Vagina (tissue), 2 donors: ENCODE measurements at places on chromosomes 5 and 9.
A peak's percentile ranks its signal among the peaks of the same experiment; 100 is the strongest.

- H3K27ac ChIP-seq: peak overlapping the region; percentile 98
- no peaks in the 10 kb centered on the region for H3K36me3 ChIP-seq
- no peaks in the 10 kb centered on the region for H3K27me3 ChIP-seq
- peak; percentile 95 for DNase-seq
- peaks cover 45% of the 10 kb centered on the region for H3K4me1 ChIP-seq
These were observed 746 bp downstream of the CAST start for GRCh38 chr5:96662725-96663518.

DNA sequence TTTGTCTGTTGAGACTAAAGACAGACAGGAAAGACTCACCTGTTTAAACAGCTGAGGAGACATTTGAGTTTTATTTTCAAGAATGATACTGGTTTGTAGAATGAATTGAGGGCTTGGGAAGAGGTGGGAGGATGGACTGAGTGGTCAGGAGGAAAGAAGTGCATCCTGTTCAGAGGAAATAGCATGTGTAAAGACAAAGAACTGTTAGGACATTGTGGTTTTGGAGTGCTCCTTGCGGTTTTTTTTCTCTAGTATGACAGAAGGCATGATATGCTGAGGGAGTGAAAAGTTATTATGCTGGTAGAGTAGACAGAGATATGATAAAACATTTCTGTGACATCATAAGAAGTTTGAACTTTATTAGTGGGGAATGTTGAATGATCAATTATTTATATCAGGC, 270.7 kb upstream of the ELAVL2 start:
- H3K27ac ChIP-seq: no peak overlapping the region
- H3K27me3 ChIP-seq: no peaks in the 10 kb centered on the region
- no peak overlapping the region for H3K4me3 ChIP-seq
- no peak for DNase-seq
- H3K36me3 ChIP-seq: no peaks in the 10 kb centered on the region

DNA sequence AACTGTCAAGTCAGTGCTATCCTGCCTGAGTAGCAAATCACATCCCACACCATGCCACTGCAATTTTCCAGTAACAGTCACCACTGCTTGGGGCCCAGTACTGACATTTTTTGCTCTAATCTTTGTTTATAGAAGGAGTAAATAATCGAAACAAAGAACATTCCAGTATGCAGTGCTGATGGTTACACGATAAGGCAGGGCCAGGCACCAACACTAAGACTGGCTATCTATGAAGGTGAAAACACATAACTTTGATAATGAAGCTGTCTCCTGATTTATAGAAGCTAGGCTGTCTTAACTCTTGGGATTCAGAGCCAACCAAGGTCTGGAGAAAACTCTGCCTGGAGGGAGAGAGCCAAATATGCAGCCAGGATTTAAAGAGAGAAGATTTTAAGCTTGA, 365.3 kb downstream of the BNC2 start:
- H3K4me1 ChIP-seq: peaks cover 12% of the 10 kb centered on the region
- DNase-seq: no peak
- no peaks in the 10 kb centered on the region for H3K36me3 ChIP-seq

GRCh38 chr9:120117081-120117480, 462.9 kb downstream of the CDK5RAP2 start:
- H3K36me3 ChIP-seq: no peaks in the 10 kb centered on the region
- no peaks in the 10 kb centered on the region for H3K27me3 ChIP-seq
- no peak for DNase-seq
- no peak overlapping the region for H3K4me3 ChIP-seq
- no peaks in the 10 kb centered on the region for H3K4me1 ChIP-seq

DNA sequence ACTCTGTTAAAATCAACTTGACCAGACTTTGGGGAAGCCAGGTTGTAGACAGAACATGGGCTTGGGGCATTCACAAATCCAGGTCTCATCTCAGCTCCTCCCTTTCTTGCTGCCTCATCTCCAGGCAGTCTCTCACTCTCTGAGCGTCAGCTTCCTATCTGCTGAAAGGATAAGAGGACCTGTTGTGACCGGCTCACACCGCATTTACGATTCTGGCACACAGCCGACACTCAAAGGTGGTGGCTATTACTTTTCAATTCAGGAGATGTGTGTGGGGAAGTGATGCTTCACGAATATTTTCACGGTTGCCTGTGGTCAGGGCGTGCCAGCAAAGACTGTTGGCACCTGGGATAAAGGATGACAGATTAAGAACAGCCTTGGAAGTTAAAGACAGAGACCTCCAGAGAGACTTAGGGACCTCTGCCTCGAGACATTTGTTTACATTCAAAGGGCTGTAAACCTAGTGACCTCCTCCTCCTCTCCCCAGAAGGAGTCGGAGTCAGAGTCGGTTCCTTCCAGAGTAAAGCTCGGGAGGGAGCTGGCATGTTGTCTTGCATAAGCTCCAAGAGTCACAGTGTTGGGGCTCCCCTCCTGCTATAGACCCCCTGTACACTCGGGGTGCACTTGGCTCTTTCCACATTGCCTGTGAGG, 83.2 kb downstream of the AK8 start:
- H3K27me3 ChIP-seq: no peaks in the 10 kb centered on the region
- H3K4me3 ChIP-seq: no peak overlapping the region
- peaks cover 2% of the 10 kb centered on the region for H3K4me1 ChIP-seq
- H3K36me3 ChIP-seq: no peaks in the 10 kb centered on the region

DNA sequence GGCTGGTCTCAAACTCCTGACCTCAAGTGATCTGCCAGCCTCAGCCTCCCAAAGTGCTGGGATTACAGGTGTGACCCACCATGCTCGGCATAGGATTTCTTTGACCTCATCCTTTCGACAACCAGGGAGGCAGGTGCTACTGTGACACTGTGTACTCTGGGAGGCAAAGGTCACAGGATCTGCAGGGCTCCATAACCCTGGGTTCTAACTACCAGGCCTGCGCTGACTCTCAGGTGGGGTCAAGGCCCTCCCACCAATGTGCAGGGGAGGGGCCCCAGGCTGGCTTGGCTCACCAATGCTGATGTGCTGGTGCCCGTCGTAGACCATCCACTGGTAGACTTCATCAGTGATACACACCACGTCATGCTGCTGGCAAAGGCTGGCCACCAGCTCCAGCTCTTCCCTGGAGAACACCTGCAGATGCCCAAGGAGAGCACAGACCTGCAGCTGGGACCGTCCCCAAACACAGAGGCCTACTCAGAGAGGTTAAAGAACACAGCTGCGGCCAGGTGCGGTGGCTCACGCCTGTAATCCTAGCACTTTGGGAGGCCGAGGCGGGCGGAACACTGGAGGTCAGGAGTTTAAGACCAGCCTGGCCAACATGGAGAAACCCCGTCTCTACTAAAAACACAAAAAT, 7.0 kb upstream of the SPOUT1 start:
- H3K4me3 ChIP-seq: no peak overlapping the region
- no peak for DNase-seq
- H3K4me1 ChIP-seq: no peaks in the 10 kb centered on the region
- no peaks in the 10 kb centered on the region for H3K36me3 ChIP-seq

DNA sequence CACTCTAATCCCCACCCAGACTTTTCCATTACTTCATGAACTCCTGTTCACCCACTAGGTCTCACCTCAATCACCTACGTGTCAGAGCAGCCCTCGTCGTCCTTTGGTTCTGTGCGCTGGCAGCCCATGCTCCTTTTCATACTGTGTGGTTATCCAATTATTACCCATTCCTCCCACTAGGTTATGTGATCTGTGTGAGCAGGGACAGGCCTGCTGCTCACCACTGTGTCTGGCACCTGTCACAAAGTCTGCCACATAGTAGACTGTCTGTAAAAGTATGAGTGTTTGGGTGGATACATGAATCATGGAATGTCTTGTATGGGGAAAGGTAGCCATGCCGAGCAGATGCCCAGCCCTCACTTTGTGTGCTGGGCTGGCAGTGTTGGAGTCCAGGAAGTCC, 12.1 kb upstream of the SMAD5 start:
- H3K36me3 ChIP-seq: no peaks in the 10 kb centered on the region
- H3K27me3 ChIP-seq: no peaks in the 10 kb centered on the region
- no peak overlapping the region for H3K4me3 ChIP-seq
- H3K4me1 ChIP-seq: no peaks in the 10 kb centered on the region
- DNase-seq: no peak

- no peak overlapping the region for H3K4me3 ChIP-seq
- no peak overlapping the region for H3K27ac ChIP-seq
- no peaks in the 10 kb centered on the region for H3K36me3 ChIP-seq
- no peaks in the 10 kb centered on the region for H3K4me1 ChIP-seq
These were observed 91.8 kb upstream of the DAPK1 start for GRCh38 chr9:87405677-87406542.
